Pancreas (tissue), 10 donors: ENCODE measurements at places on chromosomes 12 and 14. TPM values are rescaled to one million over a fixed set of nuclear protein-coding genes. Genes with fewer than 3 reads are reported as not detected.

- H3K4me3 ChIP-seq: no peak overlapping the region
- H3K36me3 ChIP-seq: no peaks in the 10 kb centered on the region
- H3K27me3 ChIP-seq: no peaks in the 10 kb centered on the region
- DNase-seq: no peak
- no peaks in the 10 kb centered on the region for H3K4me1 ChIP-seq
- no peak overlapping the region for H3K27ac ChIP-seq
Observed at GRCh38 chr12:40735551-40736230, 43.5 kb downstream of the CNTN1 start.

GRCh38 chr14:100603341-100604120 lies 16.3 kb upstream of the BEGAIN start:
- no peak overlapping the region for H3K4me3 ChIP-seq
- no peaks in the 10 kb centered on the region for H3K36me3 ChIP-seq
- no peaks in the 10 kb centered on the region for H3K4me1 ChIP-seq
- DNase-seq: no peak
- H3K27ac ChIP-seq: no peak overlapping the region

OVCH1 gene
- polyA plus RNA-seq: 0.02 TPM

PTPN21 gene
- 7.2 TPM for polyA plus RNA-seq
